ENCODE measurements at places on chromosomes 3 and 15.

DNA sequence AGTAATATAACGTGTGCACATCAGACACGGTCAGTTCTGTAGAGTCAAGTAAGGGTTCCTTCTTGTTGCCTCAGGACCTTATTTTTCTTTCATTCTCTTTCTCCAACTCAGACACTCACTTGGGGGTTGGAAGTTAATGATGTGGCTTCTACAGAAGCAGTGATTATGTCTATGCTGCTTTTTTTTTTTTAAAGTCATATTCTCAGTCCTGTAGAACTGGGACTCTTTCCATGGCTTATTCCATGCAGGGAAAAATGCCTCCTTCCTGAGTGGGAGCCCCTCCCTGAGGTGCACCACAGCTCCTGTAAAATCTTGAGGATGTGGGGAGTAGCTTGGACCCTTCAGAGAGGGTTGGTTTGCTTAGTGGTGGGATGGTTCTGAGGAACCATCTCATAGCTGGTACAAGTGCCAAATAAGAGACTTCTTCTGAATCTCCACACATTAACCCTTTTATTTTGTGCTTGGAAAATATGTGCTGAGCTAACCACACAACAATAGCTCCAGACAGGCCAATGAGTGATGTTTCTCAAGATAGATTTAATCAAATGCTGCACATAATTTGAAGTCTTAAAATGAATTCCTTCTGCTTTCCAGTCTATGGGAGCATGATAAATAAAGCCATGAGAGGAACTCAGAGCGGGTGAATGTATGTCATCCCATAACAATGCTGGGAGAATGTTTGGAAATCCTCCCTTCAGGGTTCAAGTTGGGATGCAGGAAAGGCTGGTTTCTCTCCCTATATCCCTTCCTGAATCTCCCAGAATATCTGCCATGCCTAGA is 23.3 kb upstream of the FSTL1 start:
- DNase-seq = no peak

DNA sequence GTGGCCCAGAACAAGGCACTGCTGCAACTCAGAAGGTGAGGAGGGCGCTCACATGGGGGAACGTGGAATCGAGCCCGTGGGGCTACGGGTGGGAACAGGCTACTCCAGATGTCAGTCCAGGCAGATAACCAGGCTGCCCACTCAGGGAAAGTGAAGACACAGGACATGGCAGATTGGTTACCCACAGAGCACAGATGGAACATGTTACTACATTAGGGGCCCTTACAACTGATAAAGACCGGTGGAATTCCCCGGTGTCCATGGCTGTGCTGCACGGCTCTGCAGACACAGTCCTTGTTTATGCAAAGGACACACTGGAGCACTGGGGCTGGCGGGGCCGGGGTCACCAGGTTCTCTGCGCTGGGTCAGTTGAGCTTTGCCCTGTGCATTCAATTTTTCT is 36.9 kb downstream of the PCSK6 start:
- no peak for DNase-seq

DNA sequence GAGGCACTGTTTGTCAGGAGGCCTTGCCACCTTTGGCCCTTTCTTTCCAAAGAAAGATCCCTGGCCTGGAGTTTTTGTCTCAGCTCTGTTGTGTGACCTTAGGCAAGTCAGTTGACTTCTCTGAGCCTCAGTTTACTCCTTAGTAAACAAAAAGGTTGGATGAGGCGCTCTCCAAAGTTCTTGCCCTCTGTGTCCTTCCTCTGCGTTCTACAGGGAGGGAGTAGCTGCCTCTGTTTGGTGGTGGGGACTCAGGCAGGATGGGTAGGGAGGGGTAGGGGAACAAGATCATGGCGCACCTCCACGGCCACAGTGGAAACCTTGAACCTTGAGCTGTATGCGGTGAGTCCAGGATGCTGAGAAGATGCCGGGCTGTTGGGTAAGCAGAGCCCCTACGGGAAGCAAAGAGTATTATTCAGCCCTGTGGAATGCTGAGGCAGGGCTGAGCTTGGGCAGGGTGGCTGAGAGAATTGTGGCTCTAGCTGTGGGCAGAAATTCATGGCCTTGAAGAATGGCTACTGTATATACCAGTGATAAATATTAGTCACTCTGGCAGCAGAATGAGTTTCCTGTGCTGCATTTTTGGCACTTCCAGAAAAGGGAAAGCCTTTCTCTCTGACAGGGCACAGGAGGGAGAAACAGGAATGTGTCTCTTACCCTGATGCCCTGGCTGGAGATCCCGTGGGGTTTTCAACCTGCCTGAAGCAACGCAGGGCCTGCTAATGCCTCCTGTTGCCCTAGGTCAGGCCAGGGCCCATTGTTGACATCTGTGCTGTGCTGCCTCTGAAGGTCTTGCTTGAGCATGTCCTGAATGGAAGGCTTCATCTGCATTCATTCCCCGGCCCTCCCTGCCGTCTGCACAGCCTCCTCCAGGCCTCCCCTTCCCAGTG is 39.9 kb downstream of the SMAD3 start:
- no peak for DNase-seq

DNA sequence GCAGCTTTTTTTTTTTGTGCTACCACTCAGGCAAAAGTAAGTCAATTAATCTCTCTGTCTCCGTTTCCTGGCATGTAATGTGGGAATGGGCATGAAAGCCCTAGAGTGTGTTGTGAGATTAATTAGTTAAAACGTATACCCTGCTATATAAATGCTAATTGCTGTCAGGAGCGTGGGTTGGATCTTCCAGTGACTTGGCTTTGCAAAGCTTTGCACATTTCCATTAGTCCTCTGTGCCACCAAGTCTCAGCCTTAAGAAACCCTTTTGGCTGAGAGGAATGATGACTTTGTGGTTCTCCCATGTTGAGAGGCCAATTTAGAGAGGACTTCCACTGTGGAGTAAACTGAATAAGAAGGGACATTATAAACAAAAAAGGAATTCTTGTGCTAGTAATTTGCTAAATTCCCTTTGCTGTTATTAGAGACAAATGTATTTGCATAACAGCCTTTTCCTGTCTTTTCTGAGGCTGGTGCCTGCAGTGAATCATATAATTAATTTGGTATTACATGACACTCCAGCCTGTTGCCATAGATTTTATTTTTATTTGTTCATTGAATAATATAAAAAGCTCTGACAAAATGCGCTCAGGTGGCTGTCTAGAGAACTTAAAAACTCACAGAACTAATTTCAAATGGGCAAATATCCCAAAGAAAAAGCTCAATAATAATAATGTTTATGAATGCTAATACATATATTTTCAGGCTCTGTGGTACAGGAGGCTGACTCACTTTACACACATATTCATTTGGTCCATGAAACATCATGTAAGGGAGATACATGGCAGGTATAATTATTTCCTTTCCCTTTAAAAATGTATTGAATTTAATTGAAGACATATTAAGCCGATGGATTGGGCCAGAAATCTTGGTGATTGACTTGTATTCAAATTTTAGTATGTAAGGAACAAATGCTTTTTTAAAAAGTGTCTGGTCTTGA is 82.7 kb downstream of the IL1RAP start:
- DNase-seq = no peak

- no peak for DNase-seq
Observed at GRCh38 chr3:53242642-53243041, 13.2 kb downstream of the TKT start.

DNA sequence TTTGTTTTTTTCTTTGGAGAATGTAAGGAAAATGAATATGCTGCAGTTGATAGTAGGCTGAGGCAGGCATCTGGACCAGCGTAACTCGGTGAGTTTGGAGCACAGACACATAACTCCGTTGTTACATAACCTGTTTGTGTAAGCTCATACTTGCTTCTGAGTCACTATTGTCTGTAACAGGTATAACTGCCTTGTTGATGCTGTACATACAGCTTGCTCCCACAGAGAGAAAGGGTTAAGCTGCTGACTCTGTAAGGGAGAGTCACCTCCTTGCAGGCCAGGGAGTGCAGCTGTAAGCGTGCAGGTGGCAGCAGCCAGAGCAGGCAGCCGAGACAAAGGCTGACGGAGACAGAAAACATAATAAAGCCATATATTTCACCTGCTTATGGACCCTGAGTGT is 20.4 kb downstream of the RETNLB start:
- DNase-seq = no peak

DNA sequence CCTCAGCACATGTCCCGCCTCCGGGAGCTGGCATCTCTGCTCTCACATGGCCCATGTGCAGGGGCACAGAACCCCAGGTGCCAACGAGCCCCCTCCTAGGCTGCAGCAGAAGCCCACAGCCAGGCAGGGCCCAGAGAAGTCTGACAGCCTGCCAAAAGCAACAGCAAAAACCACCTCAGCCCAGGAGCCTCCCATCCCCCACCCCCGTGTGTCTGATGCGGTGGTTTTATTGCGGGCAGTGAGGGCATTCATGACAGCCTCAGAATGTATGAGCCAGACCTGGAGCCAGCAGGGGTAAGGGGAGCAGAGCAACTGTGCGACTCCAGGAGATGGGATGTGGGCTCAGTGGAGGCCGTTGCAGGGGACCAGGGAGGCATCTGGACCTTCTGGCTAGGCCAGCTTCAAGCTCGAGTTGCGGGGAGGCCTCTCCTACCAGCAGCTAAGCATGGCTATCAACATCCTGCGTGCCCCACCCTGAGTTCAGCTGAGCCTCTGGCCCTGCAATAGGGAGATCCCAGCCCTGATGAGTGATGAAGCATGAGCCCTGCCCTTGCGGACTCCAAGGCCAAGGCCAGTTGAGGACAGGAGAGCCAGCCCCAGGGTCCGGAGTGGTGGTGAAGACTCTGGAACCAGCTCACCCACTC is 52.5 kb downstream of the CYP11A1 start:
- no peak for DNase-seq

GRCh38 chr3:140384028-140384771 is 293.7 kb upstream of the TRIM42 start:
- no peak for DNase-seq

- no peak for DNase-seq
Observed at GRCh38 chr3:129619726-129620162, 13.3 kb upstream of the PLXND1 start.

DNA sequence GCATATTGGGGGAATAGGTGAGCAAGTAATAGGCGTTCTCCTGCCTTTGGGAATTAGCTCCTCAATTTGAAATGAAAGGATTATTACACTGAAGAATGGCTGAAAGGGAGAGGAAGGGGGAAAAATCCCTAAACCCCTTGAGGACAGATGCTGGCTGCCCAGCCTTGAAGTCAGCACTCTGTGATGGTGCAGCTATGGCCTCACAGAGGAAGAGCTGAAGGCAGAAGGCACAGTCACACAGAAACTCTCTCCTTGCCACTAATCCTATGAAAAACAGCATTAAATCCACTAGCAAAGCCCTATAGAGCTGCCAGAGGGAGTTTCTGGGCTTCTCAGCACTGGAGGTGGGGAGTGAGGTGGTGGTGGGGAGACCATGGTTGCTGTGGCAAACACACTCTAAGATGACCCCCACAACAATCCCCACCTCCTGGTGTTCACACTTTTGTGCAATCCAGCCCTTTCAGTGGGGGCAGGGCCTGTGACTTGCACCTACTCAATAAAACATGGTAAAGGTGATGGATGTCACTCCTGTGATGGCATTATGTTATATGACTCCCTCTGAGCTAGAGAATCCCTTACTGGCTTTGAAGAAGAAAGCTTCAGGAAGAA is 101.2 kb downstream of the RFTN1 start:
- DNase-seq = no peak

GRCh38 chr15:80556694-80557367 is 138.3 kb upstream of the ABHD17C start:
- no peak for DNase-seq

GRCh38 chr3:8416965-8417364 is 84.7 kb upstream of the LMCD1 start:
- no peak for DNase-seq

DNA sequence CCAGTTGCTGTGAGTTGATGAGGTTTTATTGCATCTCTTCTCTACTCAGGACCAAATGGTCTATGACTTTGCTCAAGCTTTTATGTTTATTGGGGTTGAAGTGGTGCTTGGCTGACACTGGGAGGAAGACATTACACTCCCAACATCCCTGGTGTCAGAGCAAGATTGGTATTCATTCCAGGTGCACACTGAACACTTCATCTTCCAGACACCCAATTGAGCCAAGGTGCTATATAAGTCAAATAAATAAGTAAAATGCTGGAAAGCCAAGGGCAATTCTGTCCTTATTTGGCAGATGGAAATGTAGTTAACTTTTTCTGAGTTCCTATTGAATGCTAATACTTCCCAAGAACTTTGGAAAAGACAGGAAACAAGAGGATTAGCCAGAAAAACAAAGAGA is 53.2 kb upstream of the CDV3 start:
- no peak for DNase-seq

DNA sequence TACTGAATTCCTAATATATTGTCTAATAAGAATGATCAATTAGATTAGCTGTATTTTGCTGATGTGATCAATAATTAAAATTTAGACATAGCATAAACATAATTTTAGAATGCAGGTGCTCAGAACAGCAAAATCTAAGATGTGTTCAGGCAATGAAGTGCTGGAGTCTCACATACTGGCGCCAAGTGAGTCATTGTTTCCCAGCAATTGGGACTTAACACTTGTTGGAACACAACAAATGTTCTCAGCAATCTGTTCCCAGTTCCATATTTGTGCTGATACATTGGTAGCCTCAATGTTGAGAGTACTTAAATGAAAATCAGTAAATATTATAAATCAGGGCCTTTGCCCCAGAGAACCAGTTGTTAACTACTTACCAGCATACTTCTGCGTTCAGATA is 619.0 kb downstream of the ROBO1 start:
- DNase-seq = no peak

DNA sequence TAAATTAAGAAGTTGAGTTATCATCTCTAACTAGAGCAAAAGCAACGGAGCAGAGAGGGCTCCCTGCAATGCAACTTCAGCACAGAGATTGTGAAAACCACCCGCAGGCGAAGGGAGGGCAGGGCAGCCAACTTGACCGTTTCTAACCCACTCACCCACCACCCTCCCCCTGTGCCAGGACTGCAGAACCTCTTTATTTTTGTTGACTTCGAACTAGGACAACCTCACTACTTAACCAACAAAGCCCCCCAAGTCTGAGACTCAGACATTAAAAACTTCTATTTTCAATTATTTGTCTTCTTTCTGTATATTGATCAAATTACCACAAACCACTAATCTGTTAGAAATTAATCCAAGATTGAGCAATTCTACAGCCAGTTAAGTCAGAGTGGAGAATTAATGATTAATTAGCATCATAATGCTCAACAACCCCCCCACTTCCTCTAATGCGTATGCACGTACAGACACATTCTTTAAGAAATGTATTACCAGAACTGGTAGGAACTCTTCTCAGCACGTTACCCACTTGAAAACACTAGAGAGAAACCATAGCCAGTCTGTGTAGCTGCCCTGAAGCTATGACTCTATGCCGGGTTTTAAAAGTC is 2.0 kb downstream of the MGLL start:
- no peak for DNase-seq

DNA sequence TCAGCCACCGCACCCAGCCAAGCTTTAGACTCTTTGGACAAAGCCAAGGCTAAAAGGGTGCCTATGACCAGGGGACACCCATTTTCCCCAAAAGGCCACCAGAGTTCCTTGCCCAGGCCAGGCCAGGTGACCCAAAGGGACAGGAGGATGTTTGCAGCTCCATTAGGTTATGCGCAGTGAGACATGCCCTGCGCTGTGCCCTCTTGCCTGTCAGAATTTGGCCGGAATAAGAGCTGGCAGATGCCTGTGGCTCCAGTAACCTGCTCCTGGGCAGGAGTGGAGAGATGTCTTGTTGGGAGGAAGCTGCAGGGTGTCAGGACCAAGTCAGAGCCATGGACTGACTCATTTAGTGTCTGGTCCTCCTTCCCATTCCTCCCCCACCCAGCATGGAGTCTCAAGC is 20.5 kb downstream of the DNASE1L3 start:
- no peak for DNase-seq

Data from stimulated activated CD8-positive, alpha-beta memory T cell treated with anti-CD3 and anti-CD28 coated beads, Interleukin-12 subunit alpha, Interleukin-12 subunit beta, amount 100 ng/mL, for 1 hour (primary cell).